ENCODE measurements at places on chromosomes 3 and 15.

- no peak for DNase-seq
Measured at GRCh38 chr15:80309769-80310384, 57.9 kb upstream of the CTXND1 start.

DNA sequence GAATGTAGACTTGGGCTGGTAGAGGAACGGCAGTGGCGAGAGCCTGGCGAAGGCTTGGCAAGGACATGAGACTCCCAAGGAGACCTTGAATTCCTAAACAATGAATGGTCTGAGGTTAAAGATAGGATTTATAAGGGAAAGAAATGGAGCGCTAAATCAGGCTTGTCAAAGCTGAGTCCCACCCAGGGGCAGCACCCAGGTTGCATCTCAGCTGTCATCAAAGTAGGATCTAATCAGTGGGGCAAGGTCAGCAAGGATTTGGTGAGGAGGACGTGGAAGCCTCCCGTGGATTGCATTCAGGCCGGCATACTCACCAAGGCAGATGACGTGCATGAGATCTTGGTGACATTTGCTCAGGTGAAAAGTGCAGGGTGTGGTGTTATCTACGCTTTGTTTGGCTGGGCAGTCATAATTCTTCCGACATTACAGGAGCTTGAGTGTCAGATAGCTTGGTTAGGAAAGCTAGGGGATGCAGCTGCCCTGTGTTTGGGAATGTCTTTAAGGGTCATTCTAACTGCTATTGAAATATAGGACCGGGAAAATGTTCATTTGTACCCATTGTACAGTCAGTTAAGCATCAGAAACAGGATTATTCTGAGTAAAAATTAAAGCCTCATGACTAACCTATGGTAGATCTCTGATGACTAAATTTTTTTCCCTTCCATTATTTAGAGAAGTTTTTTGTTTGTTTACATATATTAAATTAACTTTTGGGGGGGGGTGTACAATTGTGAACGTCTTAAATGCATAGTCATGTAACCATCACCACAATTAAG lies 99.4 kb upstream of the TSC22D2 start:
- no peak for DNase-seq

DNA sequence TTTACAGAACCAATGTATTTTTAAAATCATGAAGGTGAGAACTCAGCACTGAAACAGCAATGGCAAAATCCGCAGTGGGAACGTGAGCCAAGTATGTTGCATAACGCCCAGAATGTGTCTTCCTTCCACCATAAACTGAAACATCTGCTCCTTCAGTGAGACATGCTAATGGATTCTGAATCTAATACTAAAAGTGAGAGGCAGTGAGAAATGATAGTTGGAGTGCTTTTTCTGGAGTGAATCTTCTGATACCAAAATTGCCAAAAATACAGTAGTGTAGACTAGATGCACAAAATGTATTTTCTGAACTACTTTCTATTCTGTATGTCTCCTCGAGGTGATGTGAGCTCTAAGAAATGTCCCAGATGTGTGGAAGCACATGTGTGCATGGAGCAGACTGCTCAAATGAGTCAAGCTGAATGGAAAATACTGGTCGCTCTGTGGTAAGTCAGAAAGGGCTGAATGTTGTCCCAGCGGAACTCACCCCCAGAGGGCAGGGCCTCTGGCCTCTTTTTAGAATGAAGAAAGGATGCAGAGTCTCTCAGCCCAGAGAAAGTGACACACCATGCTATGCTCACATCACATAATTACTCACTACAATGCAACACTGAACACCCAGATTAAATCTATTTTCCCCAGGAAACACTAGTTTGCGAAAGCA lies 73.0 kb downstream of the ATP10A start:
- DNase-seq = no peak

DNA sequence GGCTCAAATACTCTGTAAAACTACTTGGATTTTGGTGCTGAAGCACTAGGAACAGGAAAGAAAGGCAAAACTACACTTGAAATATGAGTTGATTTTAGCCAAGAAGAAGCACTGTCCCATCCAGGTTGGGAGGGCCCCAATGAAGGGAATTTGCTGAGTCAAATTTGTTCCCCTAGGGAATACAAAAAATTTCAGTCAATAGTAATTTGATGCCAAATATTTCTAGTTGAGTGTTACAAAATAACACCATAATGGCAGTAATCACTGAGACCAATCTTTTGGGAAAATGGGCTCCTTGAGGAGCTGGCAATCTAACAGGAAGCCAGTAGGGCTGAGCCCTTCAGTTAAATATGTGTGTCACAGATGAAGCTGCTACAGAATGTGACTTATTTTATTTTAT lies 896.9 kb downstream of the DIPK2A start:
- DNase-seq = no peak

DNA sequence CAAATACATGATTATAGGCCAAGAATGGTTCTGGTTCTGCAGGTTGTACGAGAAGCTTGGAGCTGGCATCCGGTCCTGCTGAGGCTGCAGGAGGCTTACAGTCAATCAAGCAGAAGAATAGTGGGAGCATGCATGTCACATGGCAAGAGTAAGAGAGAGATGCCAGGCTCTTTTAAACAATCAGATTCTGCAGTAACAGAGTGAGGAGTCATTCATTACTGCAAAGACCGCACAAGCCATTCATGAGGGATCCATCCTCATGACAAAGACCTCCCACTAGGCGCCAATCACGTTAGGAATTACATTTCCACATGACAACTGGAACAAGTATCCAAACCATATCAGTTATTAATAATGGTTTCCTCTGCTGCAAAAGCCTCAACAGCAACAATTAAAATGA lies 536.8 kb downstream of the CADM2 start:
- no peak for DNase-seq

GRCh38 chr15:34853001-34853758 lies 57.8 kb upstream of the ACTC1 start:
- DNase-seq = no peak

DNA sequence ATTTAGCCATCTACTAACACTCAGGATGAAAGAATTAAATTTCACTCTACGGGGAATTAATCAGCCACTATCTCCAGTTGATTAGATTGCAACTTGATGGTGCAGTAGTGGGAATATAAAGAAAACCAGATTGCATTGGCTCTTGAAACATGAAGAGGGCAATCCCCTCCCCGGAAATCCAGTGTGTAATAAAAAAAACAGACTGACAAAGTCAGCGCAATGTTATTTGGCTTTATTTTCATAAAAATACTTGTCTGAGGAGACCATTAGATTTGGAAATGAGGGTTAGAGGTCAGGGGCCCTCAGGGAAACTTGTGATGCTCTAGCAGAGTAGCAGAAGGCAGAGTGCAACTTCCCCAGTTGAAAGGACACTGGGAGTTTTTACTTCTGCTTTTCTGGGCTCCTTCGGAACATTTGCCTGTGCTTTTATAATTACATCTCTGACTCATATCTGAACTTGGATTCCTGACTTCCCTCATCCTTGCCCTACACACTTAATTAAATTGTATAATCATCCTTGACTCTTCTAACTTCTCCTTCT lies 326.8 kb downstream of the TUSC7 start:
- DNase-seq = no peak

- DNase-seq = no peak
Measured at GRCh38 chr3:46856576-46857471, 6.4 kb downstream of the MYL3 start.

- no peak for DNase-seq
Measured at GRCh38 chr3:107271787-107272387, 105.4 kb upstream of the CCDC54 start.

DNA sequence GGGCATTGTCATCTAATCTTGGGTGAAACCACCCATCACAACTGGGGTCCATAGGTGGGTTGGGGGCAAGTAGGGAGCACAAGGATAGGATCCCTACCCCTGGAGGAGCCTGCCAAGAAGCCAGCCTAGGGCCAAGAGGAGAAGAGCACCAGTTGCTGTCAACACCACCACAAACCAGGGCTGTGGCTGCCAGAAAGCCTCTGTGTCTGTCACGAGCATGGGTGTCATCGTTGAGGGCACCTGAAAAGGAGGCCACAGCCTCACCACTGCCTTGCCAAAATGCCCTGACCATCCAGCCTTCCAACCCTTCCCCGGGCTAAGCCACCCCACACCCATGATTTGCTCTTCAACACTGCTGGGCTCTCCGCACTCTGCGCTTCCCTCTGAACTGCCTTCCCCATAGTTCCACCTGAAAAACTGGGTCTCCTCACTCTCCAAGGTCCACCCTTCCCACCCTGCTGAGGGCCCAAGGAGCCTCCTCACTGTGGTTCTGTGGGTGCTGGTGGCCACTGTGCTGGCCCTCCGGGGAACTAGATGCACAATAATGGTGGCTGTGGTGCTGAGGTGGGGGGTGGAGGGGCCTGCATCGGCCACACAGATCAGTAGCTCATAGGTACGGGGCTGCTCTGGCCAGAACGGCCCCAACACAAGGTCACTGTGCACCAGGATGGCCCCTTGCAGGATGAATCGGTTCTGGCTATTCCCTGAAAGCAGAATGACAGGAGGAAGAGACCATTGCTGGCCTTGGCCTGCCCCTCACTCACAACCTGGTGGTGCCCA lies 6.2 kb upstream of the IP6K1 start:
- no peak for DNase-seq

DNA sequence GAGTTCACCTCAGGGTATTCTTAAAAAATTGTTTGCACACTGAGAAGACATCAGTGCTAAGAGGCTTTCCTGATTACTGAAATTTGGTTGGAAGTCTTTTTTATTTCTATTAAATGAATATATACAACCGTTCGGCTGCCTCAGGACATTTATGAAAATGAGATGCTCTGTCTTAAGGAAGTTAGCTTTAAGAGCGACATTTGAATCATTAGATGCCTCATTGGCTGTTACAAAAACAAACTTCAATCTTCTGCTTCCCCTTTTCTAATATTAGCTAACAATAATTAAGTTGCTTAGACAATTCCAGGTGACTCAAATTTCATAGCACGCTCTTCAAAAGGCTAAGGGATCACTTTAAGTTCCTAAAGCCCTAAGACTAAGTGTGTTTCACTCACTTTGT lies 673.7 kb downstream of the FHIT start:
- DNase-seq = no peak
